ENCODE measurements at places on chromosomes 3 and 15.
A peak's percentile ranks its signal among the peaks of the same experiment; 100 is the strongest.

DNA sequence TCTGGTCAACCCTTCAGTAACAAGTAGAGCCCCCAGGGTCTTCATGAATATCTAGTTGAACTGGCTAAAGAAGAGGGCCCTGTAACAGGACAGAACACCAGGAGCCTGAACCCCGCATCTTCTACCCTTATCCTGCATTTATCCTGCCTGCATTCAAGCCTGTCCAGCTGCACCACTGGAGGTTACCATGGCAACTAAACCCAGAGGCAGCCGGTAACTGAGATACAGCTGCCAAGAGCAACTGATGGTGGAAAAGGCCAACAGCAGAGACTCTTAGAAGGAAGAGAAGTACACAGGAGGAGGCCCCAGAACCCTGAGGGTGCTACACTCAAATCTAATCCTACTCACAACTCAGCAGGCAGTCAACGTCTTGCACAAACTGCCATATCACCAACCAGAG is 3.7 kb upstream of the PRKAR2A start:
- DNase-seq: no peak

DNA sequence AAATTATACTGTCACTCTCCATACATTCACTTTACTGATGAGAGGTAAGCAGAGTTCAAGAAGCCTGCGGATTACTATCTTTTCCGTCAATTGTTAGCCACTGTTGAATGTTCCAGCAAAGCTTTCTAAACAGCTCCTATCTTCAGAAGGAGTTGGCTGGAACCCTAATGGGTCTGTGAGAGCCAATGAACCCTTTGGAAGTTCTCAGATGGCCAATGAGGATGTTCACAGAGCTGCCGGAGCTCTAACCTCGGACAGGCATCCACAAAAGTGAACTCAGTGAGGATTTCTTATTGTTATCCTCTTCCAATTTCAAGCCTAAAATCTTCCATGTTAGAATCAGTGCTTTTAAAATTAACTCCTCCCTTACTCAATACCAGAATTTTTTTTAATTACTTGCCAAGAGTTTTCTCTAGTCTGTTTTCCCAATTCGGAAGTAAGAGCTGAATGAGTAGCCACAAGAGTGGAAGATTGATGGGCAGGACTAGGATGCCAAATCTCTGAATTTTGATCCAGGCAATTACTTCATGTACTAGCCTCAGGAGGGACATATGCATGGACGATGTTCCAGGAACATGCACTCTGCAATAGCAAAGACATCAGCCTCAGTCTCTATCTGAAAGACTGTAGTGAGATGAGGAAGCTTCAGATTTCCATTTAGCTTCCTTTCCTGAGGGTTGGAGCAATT is 78.1 kb downstream of the AGBL1 start:
- DNase-seq: no peak

- no peak for DNase-seq
Observed at GRCh38 chr15:94457661-94458060, 226.3 kb downstream of the MCTP2 start.

DNA sequence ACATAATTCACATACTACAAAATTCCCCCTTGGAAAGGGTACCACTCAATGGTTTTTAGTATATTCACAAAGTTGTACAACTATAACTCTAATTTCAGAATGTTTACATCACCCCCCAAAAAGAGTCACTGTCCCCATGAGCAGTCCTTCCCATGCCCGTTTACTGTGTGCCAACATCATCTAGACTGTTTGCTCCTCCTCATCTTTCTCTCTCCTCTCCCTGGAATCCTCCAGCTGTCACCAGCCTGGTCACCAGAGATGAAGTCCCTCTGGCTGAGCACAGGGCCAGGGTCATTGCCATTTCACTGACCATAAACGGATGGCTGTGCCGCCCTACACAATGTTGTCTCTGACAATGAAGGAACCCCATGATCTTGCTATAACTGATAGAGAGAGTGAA is 45.2 kb downstream of the C2CD4B start:
- DNase-seq: no peak

DNA sequence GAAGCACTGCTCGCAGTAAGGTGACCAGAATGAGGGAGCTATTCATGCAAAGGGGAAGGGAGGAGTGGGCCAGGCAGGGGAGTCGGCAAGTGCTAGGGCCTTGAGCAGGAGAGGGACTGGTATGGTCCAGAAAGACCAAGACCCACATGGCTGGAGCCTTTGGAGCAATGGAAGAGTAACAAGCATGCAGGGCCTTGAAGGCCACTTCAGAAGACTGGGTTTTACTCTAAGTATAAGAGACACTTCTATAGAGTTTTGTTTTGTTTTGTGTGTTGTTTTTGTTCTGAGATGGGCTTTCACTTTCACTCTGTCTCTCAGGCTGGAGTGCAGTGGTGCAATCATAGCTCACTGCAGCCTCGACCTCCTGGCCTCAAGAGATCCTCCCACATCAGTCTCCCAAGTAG is 42.0 kb downstream of the BFSP2 start:
- DNase-seq: no peak

- DNase-seq: no peak
Observed at GRCh38 chr15:32866454-32867312, 148.9 kb downstream of the GREM1 start.

GRCh38 chr3:152026033-152026556 is 152.7 kb downstream of the SUCNR1 start:
- no peak for DNase-seq

- peak; percentile 72 for DNase-seq
Observed at GRCh38 chr3:129226374-129226773, 23.0 kb upstream of the COPG1 start.

GRCh38 chr15:61682891-61683735 is 377.1 kb downstream of the VPS13C start:
- no peak for DNase-seq

GRCh38 chr3:127590282-127590592 is 296 bp downstream of the TPRA1 start:
- DNase-seq: peak; percentile 35

DNA sequence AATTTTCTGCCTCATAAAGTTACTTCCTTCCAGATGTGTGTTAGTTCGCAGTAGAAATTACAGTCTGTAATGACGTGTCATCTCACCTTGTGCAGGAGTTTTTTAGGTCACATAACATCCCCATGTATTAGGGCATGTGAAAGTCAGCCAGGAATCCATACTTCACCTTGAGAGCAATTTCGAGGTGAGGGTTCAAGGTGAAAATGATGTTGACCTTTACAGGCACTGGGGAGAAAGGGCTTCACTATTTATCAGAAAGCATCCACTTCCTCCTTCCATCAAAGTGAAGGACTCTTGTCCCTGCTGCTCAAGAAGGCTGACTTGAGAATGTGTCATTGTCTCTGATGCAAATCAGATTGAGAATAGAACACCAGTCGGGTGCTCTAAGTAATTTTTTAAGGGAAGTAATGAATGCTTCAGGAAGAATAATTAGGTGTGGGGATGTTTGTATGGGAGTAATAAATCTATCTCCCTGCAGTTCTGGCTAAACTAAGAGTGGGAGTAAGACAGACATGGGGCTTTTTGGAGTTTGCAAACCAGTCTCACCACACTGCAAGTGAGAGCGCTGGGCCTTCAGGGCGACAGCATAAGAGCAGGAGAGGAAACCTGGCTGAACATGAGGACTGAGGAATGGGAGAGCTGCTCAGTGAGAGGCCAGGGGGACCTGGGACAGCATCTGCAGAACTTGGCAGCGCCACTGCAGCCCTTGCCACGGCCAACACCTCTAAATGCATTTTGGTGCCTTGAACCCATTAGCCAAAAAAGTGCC is 85.9 kb upstream of the IL12A start:
- DNase-seq: no peak

DNA sequence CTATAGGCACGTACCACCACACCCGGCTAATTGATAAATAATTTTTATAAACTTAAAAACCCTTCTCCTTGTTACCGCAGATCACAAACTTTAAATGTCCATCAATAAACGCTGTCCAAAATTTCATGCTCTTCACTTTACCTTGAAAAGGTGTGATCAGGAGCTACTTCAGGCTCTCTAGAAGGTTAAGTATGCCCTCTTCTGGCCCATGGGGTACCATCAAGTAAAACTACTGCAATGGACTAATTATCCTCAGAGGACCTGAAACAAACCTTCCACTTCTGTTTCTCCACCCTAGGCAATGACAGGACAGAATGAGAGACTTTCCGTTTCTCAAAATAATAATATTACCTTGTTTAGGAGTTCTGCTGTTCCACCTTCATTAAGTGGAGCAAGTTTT is 9.2 kb downstream of the LZTFL1 start:
- DNase-seq: no peak

DNA sequence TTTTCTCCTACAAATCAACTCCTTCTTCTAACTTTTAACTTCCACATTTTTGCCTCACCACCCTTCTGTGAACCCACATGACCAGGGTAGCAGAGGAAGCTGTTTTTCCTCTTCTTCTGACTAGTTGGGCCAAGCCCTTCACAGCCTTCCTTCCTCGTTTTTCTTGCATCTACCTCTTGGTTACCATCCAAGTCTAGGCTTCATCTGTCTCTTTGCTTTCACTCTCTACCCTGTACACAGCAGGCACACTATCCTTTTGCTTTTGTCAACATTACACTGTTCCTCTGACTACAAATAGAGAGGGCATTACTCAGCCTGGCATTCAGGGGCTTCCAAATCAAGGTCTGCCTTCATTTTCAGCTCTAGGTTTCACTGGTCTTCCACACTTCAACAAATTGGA is 22.0 kb downstream of the SLC9A9 start:
- no peak for DNase-seq

DNA sequence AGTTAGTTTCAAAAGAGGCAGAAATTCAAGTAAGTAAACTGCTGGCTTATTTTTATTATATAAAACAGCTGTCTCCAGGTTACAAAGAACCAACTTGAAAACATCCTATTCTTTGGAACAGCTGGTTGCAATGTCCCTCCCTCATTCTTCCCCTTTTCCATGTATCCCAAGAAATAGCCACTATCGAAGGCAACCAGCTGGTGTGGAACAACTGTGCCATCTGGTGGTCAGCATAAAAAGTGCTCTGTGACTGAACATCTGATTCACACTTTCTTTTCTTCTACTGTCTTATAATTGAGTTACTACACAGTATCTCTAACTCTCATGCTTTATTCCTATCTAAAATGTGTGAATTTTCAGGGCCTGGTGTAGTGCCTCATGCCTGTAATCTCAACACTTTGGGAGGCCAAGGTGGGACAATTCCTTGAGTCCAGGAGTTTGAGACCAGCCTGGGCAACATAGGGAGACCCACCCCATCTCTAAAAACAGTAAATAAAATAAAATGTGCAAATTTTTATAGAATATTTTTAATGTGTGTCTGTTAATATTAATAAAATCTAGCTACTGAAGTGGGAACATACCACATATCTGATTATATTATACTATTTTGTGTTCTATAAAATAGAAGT is 9.6 kb downstream of the OSBPL11 start:
- DNase-seq: peak; percentile 67

GRCh38 chr3:34012102-34012461 is 213.7 kb downstream of the PDCD6IP start:
- no peak for DNase-seq

GRCh38 chr3:161025911-161026310 is 79.2 kb downstream of the B3GALNT1 start:
- no peak for DNase-seq

GRCh38 chr15:90115783-90116182 is 13.5 kb upstream of the IDH2 start:
- DNase-seq: no peak

DNA sequence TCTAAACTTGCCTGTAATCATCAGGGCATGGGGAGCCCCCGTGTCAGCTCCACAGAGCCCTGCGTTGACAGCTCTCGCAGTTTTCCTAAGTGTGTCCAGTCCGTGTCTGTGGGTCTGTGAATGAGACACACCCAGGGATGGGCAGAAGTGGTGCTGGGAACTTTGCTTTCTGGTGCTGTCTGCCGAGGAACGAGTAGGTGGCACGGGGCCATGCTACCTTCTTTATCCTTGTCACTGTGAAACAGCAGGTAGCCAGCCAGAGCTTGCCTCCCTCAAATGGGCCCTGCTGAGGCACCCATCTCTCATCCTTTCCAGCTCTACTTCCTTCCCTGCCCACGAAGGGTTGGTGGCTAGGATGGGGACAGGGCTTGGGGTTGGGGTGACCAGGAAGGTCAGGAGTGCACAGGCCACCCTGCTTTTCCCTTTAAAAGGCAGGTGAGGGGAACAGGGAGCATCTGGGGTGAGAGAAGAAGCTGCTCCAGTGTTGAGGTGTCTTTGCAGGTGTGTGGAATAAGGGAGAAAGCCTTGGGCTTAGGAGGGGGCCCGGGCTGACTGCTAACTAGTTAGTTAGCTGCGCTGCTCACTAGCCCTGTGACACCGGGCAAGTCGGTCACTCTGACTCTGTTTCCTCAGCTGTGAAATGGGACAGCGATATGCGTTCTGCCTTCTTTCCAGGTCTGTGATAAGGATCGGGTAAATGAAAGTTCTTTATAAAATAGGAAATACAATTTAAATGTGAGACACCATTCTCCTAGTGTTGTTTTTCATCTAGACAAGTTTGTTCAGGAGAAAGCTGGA is 27.9 kb downstream of the PDIA5 start:
- no peak for DNase-seq

- DNase-seq: no peak
Observed at GRCh38 chr15:62059108-62059815, 985 bp downstream of the VPS13C start.

- DNase-seq: no peak
Observed at GRCh38 chr3:25565807-25566206, 98.9 kb downstream of the TOP2B start.

GRCh38 chr3:184472723-184473428 is 88.7 kb upstream of the EPHB3 start:
- DNase-seq: peak; percentile 37

- DNase-seq: no peak
Observed at GRCh38 chr3:124635169-124635539, 95.1 kb upstream of the UMPS start.

DNA sequence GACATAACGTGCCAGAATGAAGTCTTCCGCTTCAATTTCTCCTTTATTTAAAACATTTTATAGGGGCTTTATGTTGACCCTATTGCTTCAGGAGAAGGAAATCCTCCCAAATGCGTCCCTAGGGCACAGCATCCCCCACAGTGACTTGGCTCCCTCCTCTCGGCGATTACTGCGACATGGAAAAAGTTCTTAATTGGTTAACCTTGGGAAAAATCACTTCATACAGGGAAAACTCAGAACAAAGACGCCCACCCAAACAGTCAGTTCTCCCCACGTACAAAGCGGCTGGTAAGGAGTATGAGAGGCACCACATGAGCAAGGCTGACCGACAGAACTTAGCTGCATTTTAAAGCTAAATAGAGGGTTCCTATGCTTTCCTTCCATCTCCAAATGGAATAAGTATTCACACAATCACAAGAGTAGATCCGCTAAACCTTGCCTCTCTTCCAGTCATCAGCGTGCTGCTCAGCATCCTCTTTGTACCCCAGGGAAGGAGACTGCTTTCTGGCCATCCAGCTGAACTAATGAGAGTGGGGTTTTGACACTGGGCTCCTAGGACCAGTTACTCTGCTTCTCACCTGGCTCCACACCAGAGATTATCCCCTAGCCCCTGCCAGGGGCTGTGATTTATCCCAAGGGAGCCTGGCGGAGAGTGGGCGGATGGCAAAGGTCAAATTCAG is 415.3 kb upstream of the WNT5A start:
- no peak for DNase-seq

All from transverse colon (tissue), 4 donors.